Kidney (tissue), 22 donors: ENCODE measurements at places on chromosomes 3 and 15.

DNA sequence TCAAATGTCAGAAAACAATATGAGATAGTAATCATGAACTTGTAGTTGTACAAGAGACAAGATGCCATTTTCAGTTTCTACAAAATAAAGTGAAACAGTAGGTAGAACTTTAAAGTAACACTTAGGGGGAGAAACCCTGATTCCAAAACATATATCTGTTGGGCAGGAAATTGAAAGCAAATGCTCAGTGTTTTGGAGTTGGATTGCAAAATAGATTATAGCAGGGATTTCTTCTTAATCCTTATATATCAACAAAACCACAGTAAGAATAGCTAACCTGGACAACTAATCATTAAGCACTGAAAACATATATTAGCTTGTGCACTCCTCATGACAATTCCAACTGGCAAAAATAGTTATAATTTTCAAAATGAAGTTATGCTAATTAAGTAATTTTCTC is 46.9 kb downstream of the COMMD2 start:
- DNase-seq = no peak

DNA sequence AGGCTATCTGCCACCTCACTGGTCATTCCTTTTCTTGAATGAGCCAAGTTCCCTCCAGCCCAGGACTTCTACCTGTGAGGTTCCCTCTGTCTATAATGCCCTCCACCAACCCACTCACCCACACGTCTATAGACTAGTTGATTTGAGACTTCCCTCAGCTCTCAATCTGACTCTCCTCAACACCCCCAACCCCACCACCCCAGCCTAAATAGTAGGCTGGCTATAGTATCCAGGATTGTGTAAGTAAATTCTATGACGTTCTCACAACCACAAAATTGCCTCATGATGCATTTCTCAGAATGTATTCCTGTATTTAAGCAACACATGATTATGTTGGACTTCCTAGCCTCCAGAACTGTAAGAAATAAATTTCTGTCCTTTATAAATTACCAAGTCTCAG is 2.2 kb downstream of the PLSCR1 start:
- no peak for DNase-seq

GRCh38 chr15:31486906-31487695 is 160.5 kb downstream of the KLF13 start:
- peak; percentile 74 for DNase-seq

DNA sequence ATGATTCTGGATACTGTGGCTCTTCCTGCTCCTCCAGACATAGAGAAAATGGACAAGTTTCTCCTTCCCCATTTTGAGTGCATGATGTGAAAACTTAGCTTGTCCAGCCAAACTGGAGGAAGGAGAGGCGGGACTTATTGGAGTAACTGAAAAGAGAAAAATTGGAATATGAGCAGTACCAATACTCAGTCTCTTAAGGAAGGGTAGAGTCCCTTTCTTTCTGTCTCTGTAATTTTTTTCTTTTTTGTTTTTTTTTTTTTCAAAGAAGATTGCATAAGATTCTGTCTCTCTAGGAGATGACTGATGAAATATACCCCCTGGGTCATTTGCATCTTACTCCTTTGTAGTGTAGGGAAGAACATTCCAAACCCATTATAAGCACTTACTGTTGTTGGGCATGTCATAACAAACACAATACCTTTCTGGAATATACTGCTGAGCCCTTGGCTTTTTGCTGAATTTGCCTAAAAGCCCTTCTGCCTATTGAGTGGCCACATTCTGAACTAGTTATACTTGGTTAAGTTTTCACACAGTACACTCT is 498.1 kb upstream of the TPRG1 start:
- no peak for DNase-seq

DNA sequence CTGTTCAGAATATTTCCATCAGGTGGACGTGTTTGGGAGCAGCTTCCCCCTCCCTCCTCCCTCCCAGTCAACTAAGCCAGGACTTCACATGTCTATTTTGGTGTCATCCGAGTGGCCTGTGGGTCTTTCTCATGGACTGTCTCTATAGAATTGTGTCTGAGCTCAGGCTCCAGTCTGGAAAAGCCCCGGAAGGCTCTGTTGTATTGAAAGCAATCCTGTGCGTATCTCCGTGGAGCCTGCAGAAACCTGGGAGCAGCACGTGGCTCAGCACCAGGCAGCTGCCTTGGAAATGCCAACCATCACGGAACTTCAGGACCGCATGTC is 25.2 kb downstream of the COLQ start:
- DNase-seq = no peak

GRCh38 chr3:188754267-188754666 is 417.5 kb upstream of the TPRG1 start:
- no peak for DNase-seq

DNA sequence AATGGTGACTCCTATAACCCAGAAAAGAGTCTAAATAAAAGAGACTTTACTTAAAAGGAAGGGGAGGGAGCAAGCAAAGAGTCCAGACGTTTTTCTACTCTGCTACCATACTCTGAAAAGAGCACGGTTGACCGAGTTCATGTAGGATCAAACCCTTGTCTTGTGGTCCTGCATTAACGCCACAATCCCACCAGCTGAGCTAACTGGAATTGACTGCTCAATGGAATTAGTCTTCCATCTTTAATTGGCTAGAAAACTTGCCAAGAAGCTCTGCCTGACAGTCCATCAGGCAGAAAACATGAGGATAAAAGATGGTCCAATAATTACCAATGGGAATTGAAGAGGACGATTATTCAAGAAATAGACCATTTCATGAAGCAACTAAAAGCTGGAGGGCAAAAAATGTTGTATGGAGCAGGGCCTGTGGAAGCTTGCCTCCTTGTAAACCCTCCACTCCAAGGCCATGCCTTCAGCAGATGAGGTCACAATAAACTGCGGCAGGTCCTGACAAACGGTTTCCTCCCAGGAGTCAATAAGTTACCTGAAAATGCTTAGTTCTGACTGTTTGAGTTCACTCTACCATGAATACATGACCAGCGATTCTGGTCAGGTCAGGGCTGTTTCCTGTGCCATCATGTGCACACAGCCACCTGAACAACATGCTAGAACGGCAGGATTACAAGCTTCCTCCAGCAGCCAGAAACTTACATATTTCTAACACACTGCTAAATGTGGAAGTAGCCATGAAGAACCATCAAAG is 35.6 kb upstream of the ARHGEF3 start:
- DNase-seq = no peak

DNA sequence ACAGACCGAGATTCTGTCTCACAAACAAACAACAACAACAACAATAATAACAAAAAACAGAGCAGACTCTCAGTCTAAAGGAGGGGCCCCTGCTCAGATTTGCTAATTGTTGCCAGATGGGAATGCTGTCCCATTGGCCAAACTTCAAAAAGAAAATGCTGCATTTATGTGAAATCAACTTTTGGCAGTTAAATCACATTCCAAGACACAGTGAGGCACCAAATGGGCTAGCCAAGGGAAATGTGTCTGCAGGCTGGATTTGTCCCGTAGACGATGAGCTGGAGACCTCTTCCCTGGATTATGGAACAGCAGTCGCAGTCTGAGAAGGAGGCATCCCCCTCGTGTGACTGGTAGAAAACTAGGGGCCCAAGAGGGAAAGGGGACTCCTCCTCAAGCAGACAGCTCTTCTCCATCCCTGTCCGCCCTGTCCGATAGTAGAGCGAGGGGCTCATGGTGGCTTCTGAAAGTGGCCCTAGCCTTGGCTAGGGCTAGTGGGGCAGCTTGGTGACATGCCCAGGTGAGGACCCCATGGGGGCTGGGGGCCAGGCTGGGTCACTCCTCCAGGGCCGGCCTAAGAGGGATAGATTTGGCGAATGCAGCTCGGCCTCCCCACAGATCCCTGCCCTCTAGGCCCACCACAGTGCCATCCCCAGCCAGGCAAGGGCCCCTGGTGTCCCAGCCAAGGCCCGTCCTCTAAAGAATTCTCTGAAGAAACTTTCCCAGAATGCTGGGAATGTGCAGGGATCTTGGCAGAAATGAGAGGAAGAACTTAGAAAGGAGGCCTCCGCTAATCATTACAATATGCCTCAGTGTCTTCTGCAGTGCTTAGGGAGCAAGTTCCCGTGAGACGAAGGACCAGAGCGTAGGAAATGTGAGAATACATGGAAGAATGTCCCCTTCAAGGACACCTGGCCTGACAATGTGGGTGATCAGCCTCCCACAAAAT is 2.0 kb downstream of the SLC22A14 start:
- no peak for DNase-seq

DNA sequence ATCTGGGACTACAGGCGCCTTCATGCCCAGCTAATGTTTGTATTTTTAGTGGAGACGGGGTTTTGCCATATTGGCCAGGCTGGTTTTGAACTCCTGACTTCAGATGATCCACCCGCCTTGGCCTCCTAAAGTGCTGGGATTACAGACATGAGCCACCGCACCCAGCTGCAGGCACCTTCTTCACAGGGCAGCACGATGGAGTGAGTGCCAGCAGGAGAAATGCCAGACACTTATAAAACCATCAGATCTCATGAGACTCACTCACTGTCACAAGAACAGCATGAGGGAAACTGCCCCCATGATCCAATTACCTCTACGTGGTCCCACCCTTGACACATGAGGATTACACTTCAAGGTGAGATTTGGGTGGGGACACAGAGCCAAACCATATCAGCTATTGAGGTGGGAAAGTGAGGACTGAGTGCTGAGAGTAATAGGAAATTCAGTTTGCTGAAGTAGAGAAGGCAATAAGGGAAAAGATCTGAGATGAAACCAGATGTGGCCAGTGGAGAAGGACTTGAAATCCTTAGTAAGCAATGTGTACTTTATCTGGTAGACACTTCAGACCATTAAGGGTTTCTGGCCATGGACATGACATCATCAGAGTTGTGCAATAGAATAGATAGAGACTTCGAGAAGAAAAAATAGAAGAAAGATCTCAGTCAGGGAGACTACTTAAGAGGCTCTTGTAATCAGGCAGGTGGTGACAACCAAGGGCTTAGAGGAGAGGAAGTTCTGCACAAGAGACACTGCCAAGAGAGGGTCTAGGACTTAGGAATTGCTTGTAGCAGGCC is 18.1 kb upstream of the ATP13A5 start:
- DNase-seq = no peak

DNA sequence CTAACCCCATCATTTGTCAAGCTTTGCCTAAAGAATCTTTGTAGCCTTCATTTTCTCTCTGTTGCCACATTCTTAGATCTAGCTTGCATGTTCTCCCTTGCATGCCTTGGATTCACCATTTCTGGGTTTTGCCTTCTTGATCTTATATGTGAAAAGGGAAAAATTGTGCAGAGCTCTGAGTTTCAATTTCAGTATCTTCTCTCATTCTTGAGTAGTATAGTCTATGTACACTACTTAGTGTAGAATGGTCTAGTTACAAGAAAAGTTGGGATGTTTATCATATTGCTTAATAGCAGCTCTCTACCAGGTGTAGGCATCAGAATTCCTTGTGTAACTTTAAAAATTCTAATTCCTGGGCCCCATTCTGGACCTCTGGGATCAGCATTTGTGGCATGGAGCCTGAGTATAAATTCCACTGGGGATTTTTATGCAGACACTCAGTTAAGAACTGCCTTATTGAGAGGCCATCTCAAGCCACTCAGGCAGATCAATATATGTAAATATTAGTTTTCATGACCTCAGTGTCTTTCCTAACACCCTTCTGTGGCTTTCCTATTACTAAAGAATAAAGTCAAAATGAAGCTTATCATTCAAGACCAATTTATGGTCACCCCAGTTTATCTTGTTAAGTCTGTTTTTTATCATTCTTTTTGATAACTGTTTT is 23.4 kb downstream of the GTF2E1 start:
- no peak for DNase-seq

DNA sequence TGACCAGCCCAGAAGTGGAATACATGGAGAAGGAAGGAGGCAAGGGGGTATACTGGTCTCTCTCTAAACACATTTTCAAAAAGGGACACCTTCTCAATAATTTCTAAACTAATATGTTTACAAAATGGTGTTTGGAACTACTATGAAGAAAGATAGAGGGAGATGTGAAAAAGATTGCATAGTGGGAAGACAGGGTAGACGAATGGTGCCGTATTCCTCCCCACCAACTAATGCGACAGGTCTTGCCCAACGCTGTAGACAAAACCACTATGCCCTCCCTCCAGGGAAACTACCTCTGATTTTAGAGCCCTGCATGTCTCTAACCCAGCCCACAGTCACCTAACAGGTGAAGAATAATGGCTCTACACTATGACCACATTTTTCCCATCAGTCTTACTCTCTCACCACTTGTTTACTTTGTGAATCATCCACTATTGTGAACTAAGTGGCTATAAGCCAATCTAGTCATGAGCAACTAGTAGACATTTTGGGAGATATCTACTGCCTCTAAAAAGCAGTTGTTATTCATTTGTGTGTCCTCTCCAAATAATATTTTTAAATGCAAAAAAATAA is 108.2 kb upstream of the UBE2E2 start:
- DNase-seq = no peak

- DNase-seq = no peak
Observed at GRCh38 chr3:8835385-8835784, 66.0 kb upstream of the OXTR start.

GRCh38 chr3:70726096-70726938 is 413.9 kb upstream of the MDFIC2 start:
- peak; percentile 36 for DNase-seq

DNA sequence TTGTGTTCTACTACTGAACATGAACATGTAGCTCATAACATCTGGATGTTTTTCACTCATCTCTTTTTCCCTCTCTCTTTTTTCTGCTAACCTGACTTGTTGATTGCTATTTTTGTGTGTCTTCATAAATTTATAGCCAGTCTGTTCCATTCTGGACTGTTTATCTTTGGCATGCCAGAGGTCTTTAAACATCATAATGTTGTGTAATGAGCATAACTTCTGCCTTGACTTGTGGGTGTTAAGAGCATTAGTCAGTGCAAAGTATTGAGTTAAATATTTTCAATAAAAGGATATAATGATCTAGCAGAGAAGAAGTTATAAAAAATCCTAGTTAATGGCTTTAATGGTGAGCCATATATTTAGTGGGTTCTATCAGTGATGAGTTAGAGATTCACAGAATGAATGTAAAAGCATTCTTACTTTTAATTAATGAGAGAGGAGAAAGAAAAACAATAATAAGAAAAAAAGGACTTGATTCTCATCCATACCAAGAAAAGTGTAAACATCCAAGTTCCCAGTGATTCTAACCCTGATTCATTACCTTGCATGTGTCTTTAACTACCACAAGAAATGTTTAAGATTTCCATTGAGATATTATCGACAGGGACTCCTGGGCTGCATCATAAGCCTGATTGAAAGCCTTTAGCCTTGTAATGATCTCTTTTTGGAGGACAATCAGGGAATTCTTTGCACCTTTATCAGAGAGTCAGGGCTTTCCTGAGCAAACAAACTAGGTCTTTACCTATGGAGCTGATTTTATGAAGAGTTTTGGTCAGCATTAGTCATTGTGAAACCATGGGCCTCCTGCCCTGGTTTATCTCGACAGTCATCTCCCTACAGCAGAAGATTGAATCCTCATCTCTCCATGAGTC is 22.9 kb downstream of the MITF start:
- DNase-seq = no peak

DNA sequence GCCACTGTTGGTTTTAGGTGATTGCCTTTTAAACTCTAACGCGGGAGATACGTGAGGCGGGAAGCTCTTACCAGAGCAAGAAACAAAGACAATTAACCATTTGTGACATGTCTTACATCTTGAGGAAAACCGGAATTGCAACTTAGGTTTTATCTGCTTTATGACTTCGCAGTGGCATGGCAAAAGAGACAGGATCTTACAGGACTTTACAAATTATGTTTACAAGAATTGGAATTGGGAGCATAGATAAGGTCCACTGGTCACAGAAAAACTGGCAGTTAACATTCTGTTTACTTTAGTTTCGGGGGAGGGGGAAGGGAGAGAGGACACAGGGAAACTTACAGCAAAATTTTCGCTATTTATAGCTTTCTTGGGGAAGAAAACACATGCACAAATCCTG is 1119.6 kb downstream of the ZPLD1 start:
- peak; percentile 52 for DNase-seq

- no peak for DNase-seq
Observed at GRCh38 chr3:28994161-28994905, 286.5 kb upstream of the RBMS3 start.
